NCI-H2107 (cell line): ENCODE measurements at places on chromosomes 5 and 9.

DNA sequence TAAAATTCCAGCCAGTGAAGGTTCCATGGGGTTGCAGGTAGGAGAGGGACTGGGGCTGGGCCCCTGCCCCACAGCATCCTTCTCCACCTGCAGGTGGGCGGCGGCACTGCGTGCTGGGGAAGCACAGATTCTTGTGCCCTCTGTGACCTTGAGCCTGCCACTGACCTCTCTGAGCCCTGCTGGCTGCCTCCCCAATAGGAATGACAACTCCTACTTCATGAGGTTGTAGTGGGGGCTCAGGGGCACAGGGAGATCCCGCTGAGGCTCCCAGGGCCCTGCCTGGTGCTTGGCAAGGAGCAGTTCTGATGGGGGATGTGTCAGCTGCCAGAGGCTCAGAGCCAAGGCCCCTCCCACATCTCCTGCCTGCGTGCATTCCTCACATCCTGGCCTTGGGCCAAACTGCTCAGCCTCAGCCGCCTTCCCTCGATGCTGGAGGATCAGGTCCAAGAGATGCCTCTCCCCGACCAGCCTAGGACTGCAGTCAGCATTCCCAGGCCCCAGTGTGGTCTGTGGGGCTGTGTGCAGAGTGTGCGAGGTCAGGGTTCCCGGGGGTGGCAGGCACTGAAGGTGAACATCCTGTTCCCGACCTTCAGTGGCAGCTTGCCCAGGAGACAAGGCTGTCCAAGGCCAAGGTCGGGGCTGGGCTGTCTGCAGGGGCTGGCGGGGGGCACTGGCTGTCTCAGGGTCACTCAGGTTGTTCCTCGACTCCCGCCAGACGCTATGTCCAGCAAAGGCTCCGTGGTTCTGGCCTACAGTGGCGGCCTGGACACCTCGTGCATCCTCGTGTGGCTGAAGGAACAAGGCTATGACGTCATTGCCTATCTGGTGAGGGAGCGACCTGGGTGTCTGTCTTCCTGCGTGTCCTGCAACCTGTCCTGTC is 7.0 kb downstream of the ASS1 start:
- peak; percentile 83 for DNase-seq

GRCh38 chr5:133552925-133553525 is 59.3 kb downstream of the FSTL4 start:
- no peak for DNase-seq

DNA sequence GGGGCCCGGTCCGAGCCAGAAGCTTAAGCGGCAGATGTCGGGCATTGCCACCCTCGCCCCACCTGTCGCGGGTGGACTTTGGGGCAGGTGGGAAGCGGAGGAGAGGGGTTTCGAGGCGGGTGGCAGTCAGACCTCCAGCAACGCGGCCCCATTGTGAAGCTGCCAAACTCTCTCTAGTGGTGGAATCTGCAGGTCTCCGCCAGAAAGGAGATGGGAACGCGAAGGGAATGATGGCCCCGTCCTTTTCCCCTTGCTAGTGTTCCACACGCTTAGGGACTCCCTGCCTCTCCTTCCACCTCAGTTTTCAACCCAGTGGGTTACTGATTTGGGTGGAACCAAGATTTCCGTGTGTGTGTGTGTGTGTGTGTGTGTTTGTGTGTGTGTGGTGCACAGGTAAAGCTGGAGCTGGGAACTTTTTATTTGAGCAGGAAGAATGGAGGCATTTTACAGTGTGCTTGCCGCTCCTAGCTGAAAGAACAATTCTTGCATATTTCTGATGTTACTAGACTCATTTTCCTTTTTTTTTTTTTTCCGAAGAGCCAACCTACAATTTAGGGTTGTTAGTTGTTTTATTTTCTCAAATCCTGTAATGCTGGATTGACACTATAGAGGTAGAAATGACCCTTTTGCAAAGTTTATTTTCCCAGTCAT is 1.3 kb downstream of the MACIR start:
- DNase-seq: no peak

- no peak for DNase-seq
Observed at GRCh38 chr5:84685121-84685894, 300.6 kb upstream of the EDIL3 start.

- no peak for DNase-seq
Observed at GRCh38 chr5:133065471-133065870, 13.7 kb downstream of the HSPA4 start.

GRCh38 chr5:95432779-95433178 is 41.6 kb downstream of the FAM81B start:
- DNase-seq: no peak

- no peak for DNase-seq
Observed at GRCh38 chr9:91023741-91024140, 222.1 kb downstream of the SYK start.

DNA sequence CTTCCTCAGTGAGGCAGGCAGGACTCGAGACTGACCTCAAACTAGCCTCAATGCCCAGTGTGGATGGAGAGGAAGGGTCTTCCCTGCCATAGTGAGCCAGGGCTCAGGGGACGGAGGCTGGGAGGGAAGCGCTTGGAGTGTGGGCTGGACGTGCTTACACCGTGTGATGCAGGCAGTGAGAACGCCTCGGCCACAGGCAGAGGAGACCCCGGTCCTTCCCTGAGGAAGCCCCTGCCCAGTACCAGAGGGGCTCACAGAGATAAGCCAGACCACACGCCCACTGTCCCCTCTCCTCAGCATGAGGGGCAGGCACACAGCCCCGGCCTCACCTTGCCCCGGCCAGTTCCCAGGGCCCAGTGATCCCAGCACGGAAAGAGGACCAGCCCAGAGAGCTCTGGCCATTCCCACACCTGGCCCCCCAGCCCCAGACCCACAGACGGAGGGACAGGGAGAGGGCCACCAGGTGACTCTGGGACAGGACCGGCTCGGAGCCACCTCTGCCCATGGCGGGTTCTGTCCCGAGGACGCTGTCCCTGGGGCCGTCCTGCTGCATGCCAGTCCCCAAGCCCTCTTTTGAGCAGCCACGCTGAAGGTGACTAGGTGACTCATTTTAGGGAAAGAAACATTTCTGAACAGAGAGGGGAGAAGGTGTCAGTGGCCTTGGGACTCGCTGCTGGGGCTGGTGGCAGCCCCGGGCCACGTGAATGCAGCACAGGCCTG is 6.0 kb upstream of the NSMF start:
- DNase-seq: no peak

- no peak for DNase-seq
Observed at GRCh38 chr5:2170761-2171160, 288.0 kb upstream of the IRX4 start.

DNA sequence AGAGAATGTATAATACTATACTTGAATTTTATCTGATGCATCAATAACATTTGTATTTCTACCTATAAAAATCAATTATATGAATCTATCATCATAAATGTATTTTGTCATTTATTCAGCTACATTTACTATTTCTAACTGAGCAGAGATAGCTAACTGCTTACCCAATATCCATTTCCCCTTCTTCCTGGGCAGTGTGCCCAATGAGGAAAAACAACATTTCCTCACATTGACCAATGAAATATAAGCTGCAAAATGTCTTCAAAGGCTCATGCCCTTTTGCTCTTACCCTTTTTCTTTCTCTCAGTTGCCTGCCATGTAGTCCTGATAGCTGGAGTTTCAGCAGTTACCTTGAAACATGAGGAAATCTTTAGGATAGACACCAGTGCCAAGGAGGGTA is 385.8 kb upstream of the PCSK5 start:
- DNase-seq: no peak

GRCh38 chr5:115415143-115415491 is 118.7 kb upstream of the CCDC112 start:
- no peak for DNase-seq

GRCh38 chr5:75694781-75695180 is 22.5 kb downstream of the POC5 start:
- no peak for DNase-seq

DNA sequence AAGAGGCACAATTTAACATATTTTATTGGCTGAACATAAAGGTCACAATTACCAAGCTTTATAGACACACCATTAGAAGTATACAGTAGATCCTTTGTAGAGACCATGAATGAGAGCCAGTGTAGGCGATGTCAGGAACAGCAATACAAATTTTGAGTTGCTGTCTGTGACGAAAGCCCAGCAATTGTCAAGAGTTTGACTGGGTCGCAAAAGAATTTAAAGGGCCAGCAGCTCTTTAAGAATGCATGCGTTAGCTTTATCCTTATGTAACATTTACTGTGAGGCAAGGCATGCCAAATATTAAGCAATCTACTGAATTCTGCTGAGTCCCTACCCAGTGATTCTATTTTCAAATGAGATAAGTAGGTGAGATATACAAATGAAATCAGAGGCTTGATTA is 236.9 kb downstream of the ARRDC3 start:
- DNase-seq: no peak

DNA sequence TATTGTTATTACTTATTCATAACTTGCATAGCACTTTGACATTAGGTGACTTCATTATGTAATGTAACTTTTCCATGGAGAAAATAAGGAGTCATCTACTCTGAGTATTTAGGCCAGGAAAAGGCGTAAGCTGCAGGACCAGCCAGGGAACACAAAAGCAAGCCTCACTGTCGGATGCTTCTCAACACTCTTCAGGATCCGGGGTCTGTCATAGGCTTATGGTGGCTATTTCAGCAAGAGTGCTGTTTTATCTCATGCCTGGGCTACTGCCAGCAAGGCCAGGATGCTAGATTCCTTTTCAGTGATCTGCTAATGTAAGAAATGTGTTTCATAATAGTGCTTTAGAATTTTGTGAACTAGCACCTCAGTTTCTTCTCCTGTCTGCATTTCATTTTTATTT is 162.4 kb downstream of the CHSY3 start:
- no peak for DNase-seq

DNA sequence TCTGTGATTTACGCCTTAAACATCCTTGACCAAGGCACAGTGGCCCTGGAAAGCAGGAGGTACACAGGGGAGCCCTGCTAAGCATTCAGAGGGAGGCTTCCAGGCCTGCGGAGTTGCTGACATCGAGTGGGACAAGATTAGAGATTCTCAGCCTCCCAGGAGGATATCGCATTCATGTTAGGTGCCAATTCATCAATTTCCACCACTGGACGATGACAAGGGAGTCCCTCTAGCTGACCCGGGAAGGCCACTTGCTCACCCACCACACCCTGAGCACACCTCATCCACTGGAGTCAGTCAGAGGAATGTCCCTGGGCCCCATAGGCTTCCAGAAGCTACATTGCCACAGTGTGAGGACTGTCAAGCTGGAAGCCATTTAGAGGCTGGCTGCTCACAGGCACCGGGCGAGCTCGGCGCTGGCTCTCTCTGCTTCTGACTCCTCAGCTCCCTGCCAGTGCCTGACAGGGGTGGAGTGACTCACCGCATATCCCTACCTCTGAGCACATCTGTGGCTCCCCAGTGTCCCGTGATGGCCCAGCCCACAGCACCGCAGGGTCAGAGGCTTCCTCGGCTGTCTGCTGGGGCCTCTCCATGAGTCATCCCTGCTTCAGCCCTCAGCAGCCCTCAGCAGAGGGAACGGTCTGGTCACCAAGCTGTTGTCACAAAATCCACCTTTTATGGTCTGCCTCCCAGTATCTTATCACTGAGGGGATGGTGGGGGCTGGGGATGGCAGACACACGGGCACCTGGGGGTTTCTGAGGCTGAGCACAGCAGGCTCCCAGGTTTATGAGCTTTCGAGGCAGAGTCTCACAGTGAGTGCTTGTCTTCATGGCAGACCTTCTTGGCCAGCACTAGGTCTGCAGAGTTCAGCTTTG is 117.5 kb downstream of the ZNF608 start:
- no peak for DNase-seq

GRCh38 chr5:98638701-98639100 is 134.8 kb upstream of the RGMB start:
- no peak for DNase-seq

- DNase-seq: no peak
Observed at GRCh38 chr5:141825241-141825671, 53.0 kb downstream of the PCDH1 start.

GRCh38 chr5:143558048-143558447 is 154.6 kb upstream of the NR3C1 start:
- DNase-seq: no peak

DNA sequence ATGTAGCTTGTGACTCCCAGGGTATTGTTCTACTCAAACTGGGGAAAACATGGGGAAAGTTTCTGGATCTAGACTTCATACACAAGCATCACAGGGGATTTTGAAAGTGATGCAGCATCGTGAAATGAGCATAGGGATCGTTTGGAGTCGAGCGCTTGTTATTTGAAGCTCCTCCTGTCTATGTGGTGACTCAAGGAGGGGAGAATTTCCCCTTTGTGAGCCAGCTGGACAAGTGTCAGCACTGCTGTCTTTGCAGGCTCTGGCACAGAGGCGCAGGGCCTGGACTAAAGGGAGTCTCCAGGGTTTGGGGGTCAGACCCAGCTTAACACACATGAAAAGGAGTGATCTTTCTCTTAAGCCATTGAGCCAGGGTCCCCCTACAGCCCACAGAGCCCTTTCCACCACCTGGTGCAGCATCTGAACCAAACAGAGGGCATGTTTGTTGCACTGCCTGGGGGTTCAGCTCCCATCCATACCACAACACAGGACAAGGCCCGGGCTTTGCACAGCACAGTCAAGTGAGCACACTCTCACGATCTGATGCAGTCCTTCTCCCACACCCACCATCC is 51.0 kb downstream of the IRF1 start:
- DNase-seq: no peak

DNA sequence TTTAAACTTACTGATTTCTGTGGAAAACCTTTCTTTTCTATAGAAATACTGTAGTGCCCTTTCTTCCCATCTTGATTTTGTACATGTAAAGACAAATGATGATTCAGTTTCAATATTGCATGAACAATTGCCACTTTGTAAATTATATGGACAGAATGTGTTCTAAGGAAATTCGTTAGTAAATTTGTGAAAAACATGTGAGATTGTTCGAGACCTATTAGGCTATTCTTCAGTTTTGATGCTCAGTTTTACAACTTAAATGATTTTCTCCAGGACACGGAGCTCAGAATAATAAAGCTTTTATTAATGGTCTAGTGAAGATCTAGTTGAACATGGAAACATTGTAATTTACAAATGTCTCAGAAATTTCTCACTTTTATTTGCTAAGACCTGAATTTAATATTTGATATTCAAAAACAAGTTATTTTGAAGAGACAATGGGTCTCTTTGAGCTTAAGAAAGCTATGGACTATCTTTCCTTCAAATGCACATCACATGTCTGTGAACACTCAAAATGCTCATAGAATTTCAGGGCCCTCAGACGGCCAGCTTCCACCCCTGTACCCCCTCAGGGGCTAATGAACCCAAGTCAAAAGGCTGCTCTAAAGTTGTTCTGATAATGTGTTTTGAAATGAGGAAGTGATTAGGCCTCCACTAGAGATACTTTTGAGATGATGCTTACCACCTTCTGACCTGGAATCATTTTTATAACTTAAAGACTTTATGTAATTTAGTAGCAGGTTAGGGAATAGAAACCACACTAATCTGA is 54.1 kb upstream of the FSD1L start:
- DNase-seq: no peak

GRCh38 chr9:72305102-72305546 is 59.9 kb downstream of the ZFAND5 start:
- DNase-seq: no peak

GRCh38 chr9:126049896-126050604 is 276.6 kb upstream of the MVB12B start:
- no peak for DNase-seq
